ENCODE measurements at places on chromosomes 4 and X.

DNA sequence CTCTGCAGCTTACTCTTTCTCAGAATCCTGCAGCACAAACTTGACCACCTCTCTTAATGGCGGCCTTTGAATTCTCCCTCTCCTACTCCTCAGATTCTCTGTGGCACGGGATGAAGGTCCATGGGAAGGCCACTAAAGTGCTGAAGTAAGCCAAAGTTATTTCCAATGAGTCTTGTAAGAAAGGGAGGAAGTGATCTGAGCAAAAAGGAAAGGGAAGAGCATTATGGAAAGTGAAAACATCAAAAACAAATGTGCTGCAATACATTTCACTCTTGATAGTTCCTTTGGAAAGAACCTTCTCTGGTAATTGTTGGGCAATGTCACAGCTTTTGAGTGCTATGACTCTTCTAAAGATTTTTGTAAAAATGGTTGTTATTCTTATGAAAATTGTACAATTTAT is 54.3 kb upstream of the CAMK2D start:
- no peak for DNase-seq

DNA sequence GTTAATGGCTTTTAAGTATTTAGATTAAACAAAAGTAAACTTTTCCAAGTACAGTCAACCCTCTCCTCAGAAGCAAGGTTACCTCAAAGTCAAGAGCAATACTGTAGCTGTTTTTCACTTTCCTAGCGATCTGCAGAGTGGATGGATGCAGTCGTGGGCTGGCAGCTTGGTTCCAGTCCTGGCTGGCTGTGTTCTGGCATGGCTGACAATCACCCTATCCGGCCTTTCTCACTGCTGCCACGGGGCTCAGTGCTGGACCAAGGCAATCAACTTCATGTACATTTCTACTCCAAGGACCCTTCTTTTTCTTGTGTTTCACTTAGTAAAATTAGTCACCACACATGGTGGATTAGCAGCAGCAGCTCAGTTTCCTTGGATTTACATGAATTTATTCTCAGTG is 208.3 kb downstream of the GABRB1 start:
- DNase-seq = no peak

- no peak for DNase-seq
Measured at GRCh38 chr4:25100021-25100555, 60.2 kb downstream of the SEPSECS start.

DNA sequence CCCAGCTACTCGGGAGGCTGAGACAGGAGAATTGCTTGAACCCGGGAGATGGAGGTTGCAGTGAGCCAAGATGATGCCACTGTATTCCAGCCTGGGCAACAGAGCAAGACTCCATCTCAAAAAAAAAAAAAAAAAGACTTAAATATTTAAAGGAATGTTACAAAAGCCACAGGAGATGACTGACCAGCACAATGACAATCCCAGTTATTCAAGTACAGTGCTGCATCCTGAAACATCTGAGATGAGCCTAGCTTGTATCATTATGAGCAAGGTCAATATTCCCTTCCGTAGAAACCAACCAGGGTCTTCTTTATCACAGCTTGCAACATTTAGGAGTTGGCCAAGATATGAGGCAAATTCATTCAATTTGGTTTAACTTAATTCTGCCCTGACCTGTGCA is 38.6 kb downstream of the LNX1 start:
- DNase-seq = no peak

- no peak for DNase-seq
Measured at GRCh38 chrX:138759217-138759943, 47.9 kb upstream of the FGF13 start.

- no peak for DNase-seq
Measured at GRCh38 chr4:156280686-156281085, 327.0 kb upstream of the CTSO start.

- DNase-seq = no peak
Measured at GRCh38 chr4:67885762-67886161, 2.0 kb upstream of the TMPRSS11D start.

GRCh38 chrX:148459343-148459742 is 41.1 kb upstream of the AFF2 start:
- no peak for DNase-seq

GRCh38 chr4:36568575-36568974 is 287.2 kb downstream of the DTHD1 start:
- no peak for DNase-seq

- DNase-seq = no peak
Measured at GRCh38 chrX:20829665-20830491, 544.3 kb upstream of the CNKSR2 start.

DNA sequence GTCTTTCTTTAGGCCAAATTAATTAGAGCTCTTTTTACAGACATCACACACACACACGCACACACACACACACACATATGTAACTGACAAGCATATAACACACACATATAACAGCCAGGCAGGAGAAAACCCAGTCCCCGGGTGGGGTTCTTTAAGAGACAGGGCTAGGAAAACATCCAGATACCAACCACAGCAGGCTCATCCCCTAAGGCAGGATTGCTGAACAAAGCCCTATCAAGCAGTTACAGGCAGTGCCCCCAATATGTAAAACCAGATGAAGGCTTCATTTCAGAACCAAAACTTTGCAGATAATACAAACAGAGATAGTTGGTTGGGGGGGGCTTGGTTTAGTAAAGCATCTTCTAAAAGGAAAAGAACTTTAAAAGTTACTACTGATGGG is 18.0 kb upstream of the FAM47E start:
- DNase-seq = no peak

- DNase-seq = no peak
Measured at GRCh38 chrX:27660878-27661277, 70.7 kb downstream of the DCAF8L2 start.

DNA sequence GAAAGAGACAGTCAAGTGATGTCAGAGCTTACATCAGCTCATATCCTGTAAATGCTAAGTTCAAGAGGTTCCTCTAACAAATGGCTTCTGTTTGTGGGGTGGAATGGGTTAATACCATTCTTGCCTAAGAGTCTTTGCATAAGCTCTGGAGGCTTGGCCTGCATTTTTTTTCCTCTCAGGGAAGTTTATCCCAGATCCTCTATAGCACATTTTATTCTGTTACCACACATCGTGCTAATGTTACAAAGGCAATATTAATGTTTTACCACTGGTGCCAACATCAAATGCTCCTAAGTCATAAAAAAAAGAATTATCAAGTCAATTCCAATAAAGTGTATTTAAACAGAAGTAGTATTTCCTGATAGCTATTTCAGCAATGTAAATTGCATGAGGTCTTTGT is 2.9 kb upstream of the ADH6 start:
- DNase-seq = no peak

- DNase-seq = no peak
Measured at GRCh38 chr4:10593130-10593529, 91.4 kb downstream of the CLNK start.

DNA sequence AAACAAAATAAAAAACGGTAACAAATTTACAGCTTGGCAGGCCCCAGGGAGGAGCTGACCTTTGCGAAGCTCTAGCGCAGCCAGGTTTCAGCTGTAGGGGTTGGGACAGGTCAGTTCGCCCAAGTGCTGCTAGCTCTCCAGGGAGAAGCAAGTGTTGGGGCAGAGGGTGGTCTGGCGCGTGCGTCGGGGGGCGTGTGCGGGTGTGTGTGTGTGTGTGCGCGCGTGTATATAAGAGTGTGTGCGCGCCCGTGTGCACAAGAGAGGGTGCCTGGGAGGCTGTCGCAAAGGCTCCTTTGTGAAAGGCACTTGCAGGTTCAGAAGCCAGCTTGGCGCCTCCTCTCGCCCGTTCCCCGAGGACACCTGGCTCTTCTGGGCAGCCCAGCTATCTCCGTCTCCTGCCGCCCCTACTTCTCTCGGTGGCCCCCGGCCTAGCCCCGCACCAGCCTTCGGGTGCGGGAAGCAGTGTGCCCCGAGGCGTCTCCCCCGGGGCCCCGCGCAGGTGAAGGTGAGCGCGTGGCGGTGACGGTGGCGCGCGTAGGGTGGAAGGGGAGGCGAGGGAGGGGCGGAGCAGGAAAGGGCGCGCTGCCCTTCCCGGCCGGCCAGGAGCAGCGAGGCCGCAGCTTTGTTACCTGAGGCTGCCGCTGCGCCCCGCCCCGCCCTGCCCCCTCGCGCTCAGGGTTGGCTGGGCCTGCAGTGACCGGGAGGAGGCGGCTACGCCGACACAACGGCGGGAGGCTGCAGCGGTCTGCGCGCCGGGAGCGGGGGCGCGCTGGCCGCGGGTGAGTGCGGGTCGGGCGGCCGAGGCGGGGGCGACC is at the start of gene FHDC1:
FHDC1 (plus strand) TSS at position 693 of the 815 bp plus-strand sequence. CDS start 6,735 bp downstream, outside the sequence.
- no peak for DNase-seq

GRCh38 chr4:14607578-14607977 is 394.7 kb upstream of the CPEB2 start:
- DNase-seq = no peak

- no peak for DNase-seq
Measured at GRCh38 chrX:150049647-150050046, 111.4 kb upstream of the EOLA2 start.

DNA sequence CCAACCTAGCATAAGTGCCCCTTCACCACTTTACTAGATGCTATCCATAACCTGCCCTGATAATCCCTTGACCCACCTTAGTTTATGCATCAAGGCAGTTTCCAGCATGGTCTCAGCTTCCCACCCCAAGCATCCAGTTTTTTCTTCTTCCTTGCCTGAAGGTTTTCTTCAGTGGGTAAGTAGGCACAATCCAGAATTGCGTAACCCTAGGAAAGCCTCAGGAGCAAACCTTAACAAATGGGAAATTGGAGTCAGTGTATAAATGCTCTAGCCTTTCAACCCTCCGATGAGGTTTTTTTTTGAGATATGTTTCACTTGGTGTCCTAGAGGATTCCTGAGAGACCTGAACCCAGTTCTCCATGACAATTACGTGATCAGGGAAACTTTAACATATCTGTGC is 614.0 kb upstream of the BOD1L1 start:
- DNase-seq = no peak

GRCh38 chr4:184282251-184282713 is 64.6 kb upstream of the ENPP6 start:
- no peak for DNase-seq

GRCh38 chrX:12956704-12957534 is 18.0 kb upstream of the TMSB4X start:
- no peak for DNase-seq

GRCh38 chr4:40750461-40751258 is 905 bp downstream of the NSUN7 start:
- DNase-seq = no peak

GRCh38 chr4:145732001-145732815 is 52.3 kb downstream of the C4orf51 start:
- DNase-seq = no peak

GRCh38 chr4:26255989-26256388 is 64.8 kb upstream of the RBPJ start:
- DNase-seq = no peak

DNA sequence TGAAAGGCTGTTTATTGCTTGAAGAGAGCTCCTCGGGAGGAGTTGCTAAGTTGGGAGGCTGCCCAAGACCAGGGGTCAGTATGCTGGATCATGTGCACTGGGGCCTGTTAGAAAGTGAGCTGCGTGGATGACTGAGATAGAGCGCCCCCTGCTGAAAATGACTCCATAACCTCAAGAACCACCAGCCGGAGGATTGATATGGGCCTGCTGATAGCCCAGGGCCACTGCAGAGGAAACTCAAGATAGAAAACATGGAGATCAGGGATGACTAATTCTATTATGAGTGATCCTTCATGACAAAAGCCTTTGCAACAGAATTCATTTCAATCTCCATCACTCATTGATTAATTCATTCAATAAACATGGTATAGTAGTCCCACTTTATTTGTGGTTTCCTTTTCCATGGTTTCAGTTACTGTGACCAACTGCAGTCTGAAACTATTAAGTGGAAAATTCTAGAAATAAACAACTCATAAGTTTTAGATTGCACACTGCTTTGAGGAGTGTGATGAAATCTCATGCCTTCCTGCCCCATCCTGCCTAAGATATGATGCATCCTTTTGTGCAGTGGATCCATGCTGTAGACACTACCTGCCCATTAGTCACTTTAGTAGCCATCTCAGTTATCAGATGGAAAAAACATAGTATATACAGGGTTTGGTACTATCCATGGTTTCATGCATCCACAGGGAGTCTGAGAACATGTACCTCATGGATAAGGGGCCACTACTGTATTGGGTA is 126.7 kb upstream of the MBNL3 start:
- peak; percentile 2 for DNase-seq

DNA sequence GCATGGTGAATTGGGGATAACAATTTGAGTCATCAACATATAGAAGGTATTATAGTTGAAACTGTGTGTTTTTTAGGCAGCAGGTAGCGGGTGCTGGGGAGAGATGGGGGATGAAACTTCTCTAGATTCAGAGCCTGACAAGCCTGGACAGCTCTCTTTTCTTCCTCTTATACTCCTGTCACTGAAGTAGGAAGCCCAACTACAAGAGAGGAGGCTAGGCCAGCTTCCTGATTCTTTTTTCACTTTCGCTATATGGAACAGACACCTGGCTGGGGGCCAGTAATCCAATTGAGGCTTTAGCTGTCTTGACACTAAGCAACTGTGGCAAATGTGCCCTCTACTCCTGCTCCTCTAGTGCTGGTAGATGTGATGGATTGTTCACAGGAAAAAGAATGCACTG is 69.2 kb downstream of the PHKA1 start:
- no peak for DNase-seq

DNA sequence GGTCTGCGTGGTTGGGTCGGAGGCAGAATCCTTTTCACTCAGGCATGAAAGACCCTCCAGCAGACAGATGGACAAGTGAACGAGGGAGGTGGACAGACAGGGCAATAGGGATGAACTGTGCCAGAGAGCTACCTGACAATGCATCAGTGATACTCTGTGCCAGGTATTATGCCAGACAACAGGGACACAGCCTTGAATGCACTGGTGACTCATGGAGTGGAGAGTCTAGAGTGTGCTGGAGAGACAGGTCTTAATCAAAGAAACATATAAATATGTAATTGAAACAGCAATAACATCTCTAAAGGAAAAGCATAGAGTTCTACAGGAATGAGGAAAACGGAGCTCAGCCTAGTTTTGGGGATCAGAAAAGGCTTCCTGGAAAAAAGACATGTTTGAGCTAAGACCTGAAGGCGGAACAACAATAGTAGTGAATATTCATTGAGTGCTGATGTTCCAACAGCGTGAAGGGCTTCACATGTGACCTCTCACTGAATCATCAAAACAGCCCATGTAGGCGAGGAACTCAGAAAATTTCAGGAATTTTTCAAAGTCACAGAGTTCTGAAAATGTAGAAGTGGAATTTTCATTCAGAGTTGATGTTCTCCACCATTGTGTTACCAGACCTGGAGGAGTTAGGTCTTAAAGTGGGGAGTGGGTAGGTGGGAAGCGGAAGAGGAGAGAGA is 20.0 kb upstream of the FGFBP2 start:
- DNase-seq = no peak

All from stimulated activated CD8-positive, alpha-beta memory T cell treated with anti-CD3 and anti-CD28 coated beads, Interleukin-7, amount 100 ng/mL, for 24 hours (primary cell).